Activated CD4-positive, alpha-beta T cell treated with anti-CD3 and anti-CD28 coated beads, Interleukin-2, amount 50 U/mL, for 4 hours (primary cell): ENCODE measurements at places on chromosomes 1 and 21.

DNA sequence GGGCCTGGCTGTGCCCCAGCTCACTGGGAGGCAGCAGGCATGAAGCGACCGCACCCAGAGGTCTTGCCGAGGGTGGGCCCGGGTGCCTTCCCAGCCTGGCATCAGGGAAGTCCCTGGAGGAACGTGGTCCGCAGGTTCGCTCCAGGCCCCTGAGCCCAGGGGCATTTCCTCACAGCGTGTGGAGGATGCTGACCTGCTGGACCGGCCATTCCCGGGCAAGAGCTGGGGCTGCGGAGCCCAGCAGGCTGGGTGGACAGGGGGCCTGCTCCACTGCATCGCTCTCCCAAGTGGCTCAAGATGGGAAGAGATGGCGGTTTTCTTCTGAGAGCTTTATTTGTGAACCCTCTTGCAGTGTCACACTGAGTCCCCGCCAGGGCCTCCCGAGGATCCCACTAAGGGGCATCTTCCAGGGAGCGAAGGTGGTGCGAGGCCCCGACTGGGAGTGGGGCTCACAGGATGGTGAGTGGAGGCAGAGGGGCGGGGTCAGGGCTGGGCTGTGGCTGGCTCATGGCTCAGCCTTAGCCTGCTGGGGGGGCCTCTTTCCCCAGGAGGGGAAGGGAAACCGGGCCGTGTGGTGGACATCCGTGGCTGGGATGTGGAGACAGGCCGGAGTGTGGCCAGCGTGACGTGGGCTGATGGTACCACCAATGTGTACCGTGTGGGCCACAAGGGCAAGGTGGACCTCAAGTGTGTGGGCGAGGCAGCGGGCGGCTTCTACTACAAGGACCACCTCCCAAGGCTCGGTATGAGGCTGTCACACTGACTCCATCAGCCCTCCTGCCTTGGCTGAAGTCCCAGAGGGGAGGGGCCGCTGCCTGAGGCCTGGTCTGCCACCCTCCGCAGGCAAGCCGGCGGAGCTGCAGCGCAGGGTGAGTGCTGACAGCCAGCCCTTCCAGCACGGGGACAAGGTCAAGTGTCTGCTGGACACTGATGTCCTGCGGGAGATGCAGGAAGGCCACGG lies 7.2 kb upstream of the MMP23B start:
- no peak for DNase-seq

- no peak for DNase-seq
These were observed 58.3 kb downstream of the AKT3 start for GRCh38 chr1:243791586-243792267.

GRCh38 chr1:26787381-26787705 lies 407 bp upstream of the PIGV start:
- peak; percentile 46 for DNase-seq

- DNase-seq, result no peak
These were observed 65.6 kb downstream of the KCNJ15 start for GRCh38 chr21:38322311-38322950.

GRCh38 chr1:66283622-66284041 lies 250.3 kb upstream of the SGIP1 start:
- no peak for DNase-seq

GRCh38 chr1:155324717-155325602 lies 4.3 kb downstream of the RUSC1 start:
- no peak for DNase-seq

DNA sequence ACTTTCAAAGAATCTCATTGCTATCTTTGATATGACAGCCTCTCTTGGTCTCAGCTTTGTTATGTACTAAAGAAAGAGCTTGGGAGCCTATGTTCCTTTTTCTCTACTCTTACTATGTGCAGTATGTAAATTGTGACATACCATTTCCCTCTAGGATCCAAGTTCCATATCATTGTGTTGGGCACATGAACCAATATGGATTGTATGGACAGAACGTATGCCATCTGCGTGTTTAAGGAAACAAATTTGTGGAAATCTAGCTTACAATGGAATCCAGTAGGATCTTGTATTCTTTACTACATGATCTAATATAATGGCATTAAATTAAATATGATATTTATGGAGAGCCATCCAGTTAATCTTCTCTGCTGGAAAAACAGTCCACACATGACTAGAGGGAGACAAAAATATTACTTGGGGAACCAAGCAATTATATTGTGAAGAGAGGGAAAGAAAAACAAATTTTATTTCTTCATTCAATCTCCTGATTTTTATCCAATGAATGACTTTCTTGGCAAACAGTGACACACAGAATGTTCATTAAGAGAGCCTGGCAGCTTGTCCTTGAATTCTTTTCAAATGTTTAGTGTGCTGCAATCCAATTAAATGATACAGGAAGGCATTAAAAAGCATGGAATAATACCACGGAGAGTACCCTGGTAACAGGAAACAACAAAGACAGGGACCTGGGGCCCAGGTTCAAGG lies 106.5 kb upstream of the DAB1 start:
- DNase-seq, result no peak

DNA sequence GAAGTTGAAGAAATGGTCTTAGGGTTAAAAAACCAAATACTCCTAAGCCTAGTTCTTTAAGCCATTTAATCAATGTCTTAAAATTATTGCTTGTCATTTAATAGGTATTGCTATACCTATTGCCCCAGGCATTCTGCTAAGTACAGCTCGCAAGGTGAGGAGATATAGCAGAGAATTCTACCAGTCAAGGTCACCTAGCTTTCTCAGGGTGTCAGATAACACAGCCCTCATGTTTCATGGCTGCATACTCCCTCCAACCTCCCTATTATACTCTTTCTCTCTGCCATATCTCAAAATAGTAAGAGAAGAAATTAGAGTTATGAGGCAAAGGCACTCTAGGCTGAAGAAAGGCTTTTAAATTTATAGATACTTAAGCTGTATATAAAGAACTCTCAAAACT lies 68.4 kb upstream of the GPR88 start:
- no peak for DNase-seq

GRCh38 chr1:22287946-22288520 lies 145.1 kb upstream of the WNT4 start:
- DNase-seq, result no peak

DNA sequence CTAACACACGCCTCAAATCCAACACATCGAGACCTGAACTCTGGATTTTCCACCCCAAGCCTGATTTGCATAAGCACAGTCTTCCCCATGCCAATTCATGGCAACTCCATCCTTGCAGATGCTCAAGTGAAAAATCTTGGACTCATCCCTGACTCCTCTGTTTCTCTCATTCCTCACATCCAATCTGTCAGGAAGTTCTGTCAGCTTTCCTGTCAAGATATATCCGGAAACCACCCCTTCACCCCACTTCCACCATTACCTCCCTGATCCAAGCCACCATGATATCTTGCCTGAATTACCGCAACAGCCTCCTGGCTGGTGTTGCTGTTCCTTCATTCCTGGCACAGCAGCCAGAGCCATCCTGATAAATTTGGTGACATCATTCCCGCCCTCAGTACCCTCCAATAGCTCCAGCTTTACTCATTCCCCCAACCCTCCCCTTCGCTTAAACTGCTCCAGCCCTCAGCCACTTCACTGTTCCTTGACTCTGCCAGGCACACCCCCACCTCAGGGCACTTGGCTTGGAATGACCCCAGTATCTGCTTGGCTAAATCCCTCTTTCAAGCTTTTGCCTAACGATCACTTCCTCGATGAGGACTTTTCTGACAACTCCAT lies 17.4 kb downstream of the TCEA3 start:
- no peak for DNase-seq

DNA sequence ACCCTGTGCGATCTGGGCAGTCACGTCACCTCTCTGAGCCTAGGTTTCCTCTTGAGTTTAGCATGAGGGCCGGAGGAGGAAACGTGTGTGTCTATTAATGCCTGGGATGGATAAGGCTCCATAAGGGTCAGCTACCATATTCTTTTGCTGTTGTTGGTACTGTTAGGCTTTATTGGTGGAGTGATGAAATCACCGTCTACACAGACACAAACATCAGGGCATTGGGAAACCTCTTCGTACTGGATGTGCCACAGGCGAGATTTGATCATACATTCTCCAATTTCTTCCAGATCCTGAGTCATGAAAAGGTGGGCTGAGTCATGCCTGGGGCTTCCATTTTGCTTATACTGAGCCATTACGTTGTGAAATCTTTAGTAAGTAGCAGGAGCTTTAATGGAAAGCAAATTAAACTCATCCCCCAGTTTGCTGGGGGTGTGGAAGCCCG lies 24.9 kb upstream of the GRHL3 start:
- DNase-seq, result no peak

- DNase-seq, result no peak
These were observed 110.8 kb upstream of the RUNX1 start for GRCh38 chr21:35159881-35160280.

DNA sequence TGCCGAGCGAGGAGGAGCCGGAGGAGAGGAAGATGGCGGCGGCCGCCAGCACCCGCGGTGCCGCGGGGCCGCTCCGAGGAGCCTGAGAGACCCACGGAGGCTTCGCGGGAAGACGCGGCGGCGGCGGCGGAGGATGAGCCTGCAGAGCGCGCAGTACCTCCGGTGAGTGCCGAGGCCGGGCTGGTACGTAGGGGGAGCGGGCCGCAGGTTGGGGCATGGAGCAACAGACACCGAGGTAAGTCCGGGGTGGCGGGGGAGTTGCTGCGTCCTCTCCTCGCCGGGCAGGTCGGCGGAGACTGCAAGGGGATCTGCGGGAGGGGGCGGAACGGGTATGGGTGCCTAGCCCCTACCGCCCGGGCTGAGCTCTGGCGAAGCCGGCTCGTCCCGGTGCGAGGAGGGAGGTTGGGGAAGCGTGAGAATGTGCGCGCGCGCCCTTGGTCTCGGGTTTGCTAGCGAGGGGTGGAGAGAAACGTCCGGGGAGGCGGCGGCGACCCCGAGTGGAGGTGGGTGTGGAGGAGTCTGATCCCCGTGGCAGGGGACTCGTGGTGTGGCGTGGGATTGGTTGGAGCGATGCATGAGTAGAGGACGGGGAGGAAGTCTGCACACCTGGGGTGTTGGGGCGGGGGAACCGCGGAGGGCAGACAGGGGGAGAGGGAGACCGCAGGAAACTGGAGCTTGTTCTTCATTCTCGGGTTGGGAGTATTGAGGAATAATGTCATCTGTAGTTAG lies at the start of gene SMG7:
TSS of gene SMG7 (plus strand) at position 12 of the 729 bp plus-strand sequence. CDS start at position 134, 122 bp downstream.
- peak; percentile 50 for DNase-seq

DNA sequence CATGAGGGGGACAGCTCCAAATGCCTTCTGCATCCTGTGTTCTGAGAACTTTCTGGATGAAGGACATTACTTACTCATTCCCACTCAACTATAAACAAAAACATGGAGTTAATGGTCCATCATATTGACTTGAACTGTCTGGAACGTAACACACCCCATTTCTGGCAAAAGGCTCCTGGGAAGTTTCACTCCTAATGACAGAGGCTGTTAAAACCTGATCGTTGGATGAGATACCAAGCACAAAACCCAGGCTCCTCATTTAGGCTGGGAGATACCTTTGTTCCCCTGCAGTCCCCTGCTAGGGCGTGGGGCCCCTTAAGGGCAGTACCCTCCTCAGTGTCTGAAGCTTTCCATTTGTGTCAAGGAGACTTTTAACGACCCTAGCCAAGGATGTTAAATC lies 78.9 kb downstream of the RHOU start:
- no peak for DNase-seq

DNA sequence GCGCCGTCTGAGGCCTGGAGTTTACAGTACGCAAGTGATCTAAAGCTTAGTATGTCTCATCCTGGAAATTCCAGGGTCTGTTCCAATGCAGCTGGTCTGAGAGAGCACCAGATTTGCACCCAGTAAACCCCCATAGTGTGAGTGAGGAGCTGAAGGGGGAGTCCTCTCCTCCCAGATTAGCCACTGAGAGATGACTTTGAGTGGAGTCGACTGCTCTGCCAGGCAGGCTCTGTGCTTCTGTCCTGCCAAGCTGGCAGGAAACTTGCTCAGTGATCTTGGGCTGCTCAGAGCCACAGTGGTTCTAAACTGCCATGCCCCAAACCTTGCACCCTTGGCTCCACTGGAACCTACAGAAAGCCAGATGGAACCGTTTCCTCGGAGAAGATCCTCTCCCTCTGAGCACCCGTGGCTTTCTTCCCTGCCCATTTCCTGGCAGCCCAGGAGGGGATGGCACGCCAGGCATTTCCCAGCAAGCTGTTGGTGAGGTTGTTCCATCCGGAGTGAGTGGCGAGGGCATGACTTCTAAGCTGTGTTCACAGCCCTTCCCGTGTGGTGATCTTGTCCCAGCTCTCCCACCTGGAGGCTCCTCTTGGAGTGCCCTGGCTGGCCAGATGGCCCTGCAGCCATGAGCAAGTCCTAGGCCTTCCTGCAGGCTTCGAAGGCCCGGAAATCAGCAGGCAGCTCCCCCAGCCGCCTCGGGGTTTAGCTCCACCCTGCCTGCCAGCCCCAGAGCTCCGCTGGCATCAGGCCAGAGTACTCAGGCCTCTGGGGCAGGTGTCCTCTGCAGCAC lies 125.9 kb upstream of the VAMP3 start:
- DNase-seq, result no peak

DNA sequence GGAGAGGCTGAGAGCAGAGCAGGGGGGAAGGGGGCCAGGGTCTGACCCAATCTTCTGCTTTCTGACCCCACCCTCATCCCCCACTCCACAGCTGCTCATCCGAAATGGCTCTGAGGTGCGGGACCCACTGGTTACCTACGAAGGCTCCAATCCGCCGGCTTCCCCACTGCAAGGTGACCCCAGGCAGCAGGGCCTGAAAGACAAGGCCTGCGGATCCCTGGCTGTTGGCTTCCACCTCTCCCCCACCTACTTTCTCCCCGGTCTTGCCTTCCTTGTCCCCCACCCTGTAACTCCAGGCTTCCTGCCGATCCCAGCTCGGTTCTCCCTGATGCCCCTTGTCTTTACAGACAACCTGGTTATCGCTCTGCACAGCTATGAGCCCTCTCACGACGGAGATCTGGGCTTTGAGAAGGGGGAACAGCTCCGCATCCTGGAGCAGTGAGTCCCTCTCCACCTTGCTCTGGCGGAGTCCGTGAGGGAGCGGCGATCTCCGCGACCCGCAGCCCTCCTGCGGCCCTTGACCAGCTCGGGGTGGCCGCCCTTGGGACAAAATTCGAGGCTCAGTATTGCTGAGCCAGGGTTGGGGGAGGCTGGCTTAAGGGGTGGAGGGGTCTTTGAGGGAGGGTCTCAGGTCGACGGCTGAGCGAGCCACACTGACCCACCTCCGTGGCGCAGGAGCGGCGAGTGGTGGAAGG lies 17.1 kb upstream of the HDAC1 start:
- DNase-seq, result no peak

- DNase-seq, result no peak
These were observed 15.2 kb downstream of the GPR161 start for GRCh38 chr1:168121401-168122011.

DNA sequence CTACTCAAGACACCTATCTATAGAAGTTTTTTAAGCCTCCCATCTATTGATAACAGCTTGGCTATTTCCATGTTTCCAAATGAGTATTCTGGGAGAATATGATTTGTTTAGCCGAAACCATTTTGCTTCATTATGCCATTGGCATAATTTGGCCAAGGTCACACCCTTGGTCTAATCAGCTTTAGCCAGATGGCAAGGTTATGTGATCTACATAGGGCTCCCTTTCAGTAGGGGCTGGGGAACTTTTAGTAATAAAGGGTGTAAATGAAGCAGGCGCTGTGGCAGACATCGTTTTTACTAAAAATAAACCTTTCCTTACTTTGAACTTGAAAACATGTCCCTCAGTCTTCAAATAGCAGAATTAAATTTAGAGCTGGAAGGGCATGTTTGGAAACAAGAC lies 3.0 kb upstream of the PDC start:
- DNase-seq, result no peak
